Fibroblast of villous mesenchyme (primary cell): ENCODE measurements at places on chromosomes 12 and 14. TPM values are rescaled to one million over a fixed set of nuclear protein-coding genes. Genes with fewer than 3 reads are reported as not detected.

EEA1 gene
- total RNA-seq, result 18.7 and 25.0 TPM in 2 replicates

ERBB3 gene
- total RNA-seq, result 0.32 and 1.7 TPM in 2 replicates

ZBTB42 gene
- total RNA-seq, result 3.5 and 4.3 TPM in 2 replicates

CD69 gene
- not detected in 2 replicates for total RNA-seq

TC2N gene
- 0.97 and 1.3 TPM in 2 replicates for total RNA-seq

DDX23 gene
- 51.9 and 64.3 TPM in 2 replicates for total RNA-seq
